Dorsolateral prefrontal cortex (tissue), 122 donors: ENCODE measurements at places on chromosomes 12 and 14.

DNA sequence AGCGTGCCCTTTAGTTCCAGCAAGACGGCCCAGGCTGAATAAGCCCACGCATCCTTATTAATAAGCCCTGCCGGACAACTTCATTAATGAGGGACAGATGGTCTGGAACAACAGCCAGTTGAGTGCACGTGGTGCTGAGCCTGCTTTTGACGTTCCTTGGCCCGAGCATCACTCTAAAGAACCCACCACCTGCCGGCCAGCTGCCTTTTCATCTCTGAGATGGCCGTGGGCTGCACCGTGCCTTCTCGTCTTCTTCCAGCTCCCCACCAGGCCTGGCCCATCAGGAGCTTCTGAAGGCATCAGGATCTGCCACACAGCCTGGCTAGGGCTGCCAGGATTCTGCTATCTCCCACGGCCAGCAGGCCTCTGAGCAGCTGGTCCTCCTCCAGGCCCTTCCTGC, 80.0 kb downstream of the AACS start:
- DNase-seq = no peak

DNA sequence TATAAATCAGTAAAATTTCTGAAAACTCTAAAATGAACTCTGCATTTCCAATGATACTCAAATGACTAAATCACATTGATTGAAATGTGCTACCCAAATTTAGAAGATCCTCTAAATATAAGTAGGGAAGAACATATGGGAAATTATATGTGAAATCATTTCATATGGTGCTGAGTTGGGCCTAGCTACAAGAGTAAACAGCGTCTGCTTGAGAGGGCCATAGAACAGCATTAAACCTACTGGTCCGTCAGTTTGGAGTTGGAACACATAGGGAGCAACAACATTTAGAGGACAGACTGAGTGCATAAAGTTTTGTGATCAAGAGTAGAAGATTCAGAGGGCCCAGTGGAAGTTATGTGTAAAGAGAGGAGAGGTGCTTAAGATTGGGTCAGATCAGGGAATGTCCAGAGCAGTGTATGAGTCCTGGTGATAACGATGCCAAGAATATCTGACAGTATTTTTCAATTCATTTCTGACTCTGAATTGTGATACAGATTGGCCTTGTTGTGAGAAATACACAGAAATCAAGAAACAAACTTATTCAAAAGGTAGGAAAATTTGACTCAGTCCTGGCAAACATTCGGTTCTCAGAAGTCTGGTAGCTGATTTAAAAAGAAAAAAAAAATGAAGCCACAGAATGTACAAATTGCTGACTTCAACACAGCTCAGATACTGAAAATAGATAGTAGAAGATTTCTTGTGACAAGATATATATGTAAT, 362.2 kb downstream of the CCDC91 start:
- no peak for DNase-seq

DNA sequence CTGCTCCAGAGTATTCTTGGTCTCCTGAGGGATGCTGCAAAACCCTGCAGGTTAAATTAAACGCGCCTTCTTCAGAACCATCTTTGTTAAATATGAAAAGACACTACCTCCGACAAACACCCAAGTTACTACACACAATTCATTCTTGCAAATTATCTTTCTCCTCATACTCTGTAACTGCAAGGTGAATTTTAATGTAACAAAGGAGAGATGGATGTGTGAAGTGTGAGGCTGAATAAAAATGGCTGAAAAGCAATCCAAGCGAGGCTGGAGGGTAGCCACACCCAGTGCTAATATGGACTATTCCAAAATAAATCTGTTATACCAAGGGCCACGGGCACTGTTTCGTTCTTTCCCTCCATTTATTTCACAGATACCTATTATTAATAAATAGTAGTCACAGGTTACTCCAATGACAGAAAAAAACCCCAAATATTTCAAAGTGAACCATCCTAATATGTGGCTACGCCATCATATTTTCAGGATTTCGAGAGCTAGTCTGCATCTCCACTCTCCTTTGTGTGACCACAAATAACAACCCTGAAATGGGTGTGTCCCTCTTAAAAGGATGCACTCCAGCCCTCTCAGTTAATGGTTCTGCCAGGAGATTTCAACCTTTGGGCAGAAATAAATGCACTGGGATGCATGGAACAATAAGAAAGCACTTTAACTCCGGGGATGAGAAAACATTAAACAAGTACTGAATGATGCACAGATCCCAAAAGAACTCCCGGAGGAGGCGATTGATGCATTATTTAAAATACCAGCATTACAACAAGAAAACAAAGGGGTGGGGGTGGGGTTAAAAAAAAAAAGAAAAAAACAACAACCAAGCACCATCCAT, 53.1 kb upstream of the CCDC175 start:
- DNase-seq = no peak

DNA sequence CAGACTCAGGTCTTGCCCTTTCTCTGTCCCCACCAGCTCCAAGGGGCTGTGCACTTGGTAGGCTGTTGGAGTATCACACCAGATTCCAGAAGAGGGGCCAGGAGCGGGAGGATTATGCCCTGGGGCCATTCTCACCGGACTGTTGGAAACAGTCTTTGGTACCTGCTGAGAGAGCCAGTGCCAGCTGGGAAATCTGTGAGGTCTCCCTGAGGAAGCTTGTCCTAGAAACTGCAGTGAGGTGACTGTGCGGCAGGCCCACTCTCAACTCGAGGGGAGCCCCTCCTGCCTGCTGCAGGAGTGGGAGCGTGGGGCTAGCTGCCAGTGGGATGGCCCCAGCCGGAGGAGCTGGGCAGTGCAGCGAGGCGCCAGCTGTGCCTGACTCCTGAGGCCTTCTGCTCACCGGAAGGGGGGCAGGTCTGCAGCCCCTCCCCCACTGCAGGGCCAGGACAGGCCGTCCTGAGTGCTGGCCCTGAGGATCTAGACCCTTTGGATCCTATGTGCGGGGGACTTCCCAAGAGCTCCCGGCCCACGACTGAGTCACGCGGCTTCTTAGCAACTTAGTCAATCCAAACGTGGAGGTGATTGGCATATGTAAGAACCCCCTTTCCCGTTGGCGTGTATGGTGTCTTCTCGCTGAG, 295.2 kb downstream of the CACNA1C start:
- DNase-seq = no peak

- DNase-seq = no peak
These were observed 160.4 kb upstream of the NOS1 start for GRCh38 chr12:117521867-117522266.

GRCh38 chr12:29201746-29202145, 52.7 kb downstream of the FAR2 start:
- no peak for DNase-seq

DNA sequence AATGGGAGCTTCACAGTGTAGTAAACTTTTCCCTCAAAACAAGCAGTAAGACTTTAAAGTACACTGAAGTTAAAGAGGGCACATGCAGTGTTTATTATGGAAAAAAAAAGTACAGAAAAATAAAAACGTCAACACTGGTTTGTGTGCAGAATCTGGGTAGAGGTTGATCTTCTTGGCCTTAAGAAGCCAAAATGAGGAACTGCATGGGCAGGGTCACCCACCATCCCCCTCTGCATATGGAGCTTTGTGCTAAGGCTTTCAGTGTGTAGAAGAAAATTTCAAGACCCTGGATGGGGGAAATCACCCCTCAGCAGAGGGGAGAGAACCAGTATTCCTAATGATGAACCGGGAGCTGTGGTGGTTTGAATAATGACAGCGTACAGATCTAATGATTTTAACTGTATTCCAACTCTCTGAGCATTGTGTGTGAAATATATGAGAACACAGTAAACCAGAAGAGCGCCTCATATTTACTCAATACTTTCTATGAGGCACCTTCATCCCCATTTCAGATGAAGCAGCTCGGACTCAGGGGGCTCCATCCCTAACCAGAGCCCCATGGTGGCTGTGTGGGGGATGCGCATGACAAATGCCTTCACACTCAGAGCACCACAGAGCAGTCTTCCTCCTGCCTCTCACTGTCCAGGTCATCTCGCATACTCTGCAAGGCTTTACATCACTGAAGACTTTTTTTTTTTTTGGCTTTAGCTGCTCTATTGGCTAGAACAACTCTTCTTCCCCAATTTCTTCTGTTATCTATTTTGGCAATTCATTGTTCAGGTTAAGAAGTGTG, 33.4 kb downstream of the ACADS start:
- no peak for DNase-seq

- no peak for DNase-seq
These were observed 27.2 kb downstream of the FBRSL1 start for GRCh38 chr12:132517013-132517739.

- DNase-seq = no peak
These were observed 4.4 kb upstream of the EIF5 start for GRCh38 chr14:103329401-103330347.

DNA sequence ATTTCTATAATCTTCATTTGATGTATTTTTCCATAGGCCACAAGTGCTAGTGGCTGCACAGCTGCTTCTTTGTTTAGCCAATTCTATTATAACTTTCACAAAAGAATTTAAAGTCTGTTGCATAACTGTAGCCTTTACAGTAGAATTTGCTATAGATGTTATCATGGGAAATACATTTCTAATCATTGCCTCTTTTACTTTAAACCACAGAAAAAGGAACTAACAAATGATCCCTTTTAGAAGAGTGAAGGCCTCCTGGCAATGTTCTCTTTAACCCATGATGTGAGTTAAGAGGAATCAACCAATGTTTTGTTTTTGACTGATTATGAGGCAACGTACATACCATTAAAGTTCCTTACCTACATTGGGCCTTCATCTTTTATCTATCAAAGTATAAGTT, 68.8 kb downstream of the RPL10L start:
- DNase-seq = no peak

GRCh38 chr14:73786636-73787485, 64.8 kb upstream of the PTGR2 start:
- DNase-seq = peak; percentile 77

- no peak for DNase-seq
These were observed 65.4 kb upstream of the SAV1 start for GRCh38 chr14:50733494-50733893.

- DNase-seq = no peak
These were observed 76.5 kb upstream of the AMIGO2 start for GRCh38 chr12:47156167-47156736.

DNA sequence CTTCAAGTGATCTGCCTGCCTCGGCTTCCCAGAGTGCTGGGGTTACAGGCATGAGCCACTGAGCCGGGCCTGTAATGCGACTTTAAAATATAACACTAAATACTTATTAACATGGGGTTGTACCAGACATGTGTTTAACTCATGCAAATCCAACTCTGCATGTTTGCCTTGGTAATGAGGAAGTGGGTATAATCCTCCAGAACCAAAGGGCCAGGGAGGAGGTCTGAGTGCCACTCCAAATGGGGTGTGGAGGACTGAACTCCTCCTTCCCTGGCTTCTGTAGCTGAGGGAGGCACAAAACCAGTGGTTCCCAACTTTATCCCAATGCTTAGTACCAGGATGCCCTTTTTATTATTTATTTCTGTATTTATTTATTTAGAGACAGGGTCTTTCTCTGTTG, 61.6 kb upstream of the MED13L start:
- DNase-seq = no peak
